ENCODE measurements at places on chromosomes 6 and 20. TPM values are rescaled to one million over a fixed set of nuclear protein-coding genes. Genes with fewer than 3 reads are reported as not detected.

DNA sequence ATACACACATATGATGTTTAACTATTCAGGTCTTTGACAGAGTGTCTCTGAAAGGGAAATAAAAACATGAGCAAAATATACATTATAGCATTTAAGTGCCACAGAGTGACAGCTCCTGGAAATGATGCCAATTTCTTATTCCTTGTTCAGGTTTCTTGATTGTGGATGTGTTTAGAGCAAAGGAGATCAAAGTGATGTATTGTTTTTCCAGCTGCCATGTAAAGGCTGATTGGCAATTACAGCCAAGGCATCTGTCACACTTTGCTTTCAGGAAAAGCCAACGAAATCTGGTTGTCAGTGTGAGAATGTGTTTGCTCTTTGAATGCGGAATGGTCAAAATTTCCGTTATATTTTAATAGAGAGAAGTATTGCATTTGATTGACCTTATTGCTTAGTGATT lies 347.8 kb upstream of the FLRT3 start:
- no peak overlapping the region for H3K4me3 ChIP-seq
- no peaks in the 10 kb centered on the region for H3K36me3 ChIP-seq
- no peaks in the 10 kb centered on the region for H3K4me1 ChIP-seq
- no peaks in the 10 kb centered on the region for H3K27me3 ChIP-seq

- no peaks in the 10 kb centered on the region for H3K27me3 ChIP-seq
- no peaks in the 10 kb centered on the region for H3K4me1 ChIP-seq
- no peaks in the 10 kb centered on the region for H3K36me3 ChIP-seq
- no peak for DNase-seq
Measured at GRCh38 chr6:11085758-11086435, 7.7 kb upstream of the SMIM13 start.

The PSMB9 gene
- total RNA-seq: 4.3 TPM

The TBXT gene
- total RNA-seq: not detected
